Activated CD8-positive, alpha-beta memory T cell treated with anti-CD3 and anti-CD28 coated beads, Interleukin-2, amount 10 ng/mL, durations not matched to agents 7 days and 5 days (primary cell): ENCODE measurements at places on chromosomes 7 and 10.

DNA sequence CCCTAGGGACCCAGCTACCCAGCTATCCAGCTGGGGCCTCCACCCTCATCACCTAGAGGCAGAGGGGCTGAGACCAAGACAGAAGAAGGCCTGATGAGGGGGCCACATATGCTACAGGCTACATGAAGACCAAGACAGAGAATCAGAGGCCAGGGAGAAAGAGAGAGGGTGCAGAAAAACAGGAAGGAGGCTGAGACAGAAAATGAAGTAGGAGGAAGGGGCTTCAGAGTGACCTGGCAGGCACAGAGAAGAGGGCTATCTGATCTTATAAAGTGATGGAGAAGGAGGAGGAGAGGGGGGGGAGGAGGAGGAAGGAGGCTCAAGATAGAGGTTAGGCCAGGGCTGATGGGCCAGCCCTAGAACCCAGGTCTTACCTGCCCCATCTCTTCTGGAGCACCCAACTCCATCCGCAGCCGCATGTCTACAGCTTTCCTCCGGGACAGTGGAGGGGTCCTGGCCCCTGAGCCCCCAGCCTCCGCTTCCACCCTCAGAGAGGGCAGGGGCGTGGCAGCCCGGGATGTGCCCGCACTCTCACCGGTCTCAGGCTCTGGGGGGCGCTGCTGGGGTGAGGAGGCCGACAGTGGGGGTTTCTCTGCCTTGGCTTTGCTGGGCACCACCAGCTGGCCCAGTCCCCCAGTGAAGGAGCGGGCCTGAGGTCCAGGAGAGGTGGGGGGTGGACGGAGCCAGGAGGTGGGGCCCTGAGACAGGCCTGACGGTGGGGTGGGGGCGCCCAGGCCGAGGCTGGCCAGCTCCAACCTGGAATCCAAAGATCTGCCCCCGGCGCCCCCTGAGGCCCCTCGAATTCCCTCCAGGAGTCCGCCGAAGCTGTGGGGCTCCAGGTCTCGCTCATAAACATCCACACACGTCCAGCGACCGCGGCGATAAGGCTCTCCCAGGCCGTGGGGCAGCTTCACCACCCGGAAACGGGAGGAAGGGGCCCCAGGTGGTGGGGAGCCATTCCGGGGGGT is 1.8 kb downstream of the TSC22D4 start:
- DNase-seq, result peak; percentile 78

GRCh38 chr7:130398526-130399090 is 18.3 kb downstream of the CPA1 start:
- DNase-seq, result no peak

- no peak for DNase-seq
Measured at GRCh38 chr10:13439313-13440184, 89.3 kb downstream of the BEND7 start.

DNA sequence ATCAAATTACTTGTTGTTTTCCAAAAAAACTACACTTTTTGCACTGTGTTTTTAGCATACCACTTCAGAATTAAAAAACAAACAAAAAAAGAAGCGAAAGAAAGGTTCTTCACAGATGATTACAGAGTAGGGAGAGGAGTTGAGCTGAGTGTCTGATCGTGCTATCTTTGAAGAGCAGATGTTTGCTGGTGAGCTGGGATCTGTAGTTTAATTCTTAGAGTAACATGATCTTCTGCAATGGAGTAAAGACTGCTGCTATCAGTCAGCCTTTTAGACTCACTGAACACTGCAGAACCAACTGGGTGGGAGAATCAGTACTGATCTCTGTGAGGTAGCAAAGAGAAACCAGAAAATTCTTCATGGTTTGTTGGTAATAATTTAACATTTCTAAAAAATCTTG is 1197.8 kb upstream of the SORCS1 start:
- DNase-seq, result no peak

GRCh38 chr7:151426441-151426903 is 13.5 kb downstream of the CRYGN start:
- no peak for DNase-seq

GRCh38 chr10:84117686-84118394 is 21.5 kb upstream of the GHITM start:
- no peak for DNase-seq

DNA sequence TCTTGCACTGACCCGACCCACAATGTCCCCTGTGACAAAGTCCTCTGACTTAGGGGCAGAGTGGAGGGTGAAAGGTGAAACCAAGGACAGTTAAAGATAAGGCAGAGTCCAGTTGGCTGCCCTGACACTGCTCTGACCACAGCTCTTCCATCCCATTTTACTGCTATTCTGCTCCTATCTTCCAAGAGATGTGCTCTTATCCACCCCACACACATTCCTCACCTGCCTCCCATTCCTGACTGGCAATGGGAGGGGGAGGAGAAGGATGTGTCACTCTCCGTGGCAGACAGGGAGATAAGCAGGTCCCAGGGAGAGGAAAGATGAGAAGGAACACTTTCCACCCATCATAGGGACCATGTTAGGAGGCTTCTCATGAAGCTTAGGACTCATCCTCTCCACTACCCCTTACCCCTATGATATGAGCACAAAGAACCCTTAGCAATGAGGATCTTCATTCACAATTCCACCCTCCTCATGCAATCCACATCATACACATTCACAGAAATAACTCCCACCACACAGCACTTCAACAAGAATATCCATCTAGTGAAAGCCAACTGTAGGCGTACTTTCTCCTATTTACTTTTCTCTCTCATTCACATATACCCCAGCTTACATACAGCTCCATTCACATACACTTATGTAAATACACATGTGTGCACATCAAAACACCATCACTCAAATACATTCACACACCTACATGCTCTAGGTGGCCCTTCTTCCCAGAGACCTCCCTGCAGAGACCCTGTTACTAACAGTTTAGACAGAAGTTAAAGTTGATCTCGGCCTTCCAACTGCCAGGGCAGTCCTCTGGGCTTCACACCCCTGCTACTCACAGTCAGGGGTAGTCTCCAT is 6.6 kb downstream of the SYNPO2L start:
- DNase-seq, result no peak

GRCh38 chr10:27611744-27612550 is 107.8 kb downstream of the RAB18 start:
- no peak for DNase-seq

DNA sequence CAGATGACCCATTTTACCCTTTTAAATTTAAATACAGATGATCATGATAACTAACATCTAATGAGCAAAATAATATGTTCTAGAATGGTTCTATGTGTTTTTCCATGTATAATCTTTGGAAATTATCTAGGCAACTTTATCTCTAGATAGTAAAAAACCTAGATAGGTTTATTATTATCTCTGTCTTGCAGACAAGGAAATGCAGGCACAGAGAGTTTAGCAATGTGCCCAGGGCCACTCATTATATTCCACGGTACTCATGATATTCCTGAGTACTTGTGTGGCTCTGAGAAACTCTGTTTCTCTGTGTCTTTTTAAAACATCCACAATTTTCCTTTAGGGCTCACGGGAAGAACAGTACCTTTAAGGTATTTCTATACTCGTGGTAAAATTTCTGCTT is 26.4 kb upstream of the SNX13 start:
- DNase-seq, result no peak

DNA sequence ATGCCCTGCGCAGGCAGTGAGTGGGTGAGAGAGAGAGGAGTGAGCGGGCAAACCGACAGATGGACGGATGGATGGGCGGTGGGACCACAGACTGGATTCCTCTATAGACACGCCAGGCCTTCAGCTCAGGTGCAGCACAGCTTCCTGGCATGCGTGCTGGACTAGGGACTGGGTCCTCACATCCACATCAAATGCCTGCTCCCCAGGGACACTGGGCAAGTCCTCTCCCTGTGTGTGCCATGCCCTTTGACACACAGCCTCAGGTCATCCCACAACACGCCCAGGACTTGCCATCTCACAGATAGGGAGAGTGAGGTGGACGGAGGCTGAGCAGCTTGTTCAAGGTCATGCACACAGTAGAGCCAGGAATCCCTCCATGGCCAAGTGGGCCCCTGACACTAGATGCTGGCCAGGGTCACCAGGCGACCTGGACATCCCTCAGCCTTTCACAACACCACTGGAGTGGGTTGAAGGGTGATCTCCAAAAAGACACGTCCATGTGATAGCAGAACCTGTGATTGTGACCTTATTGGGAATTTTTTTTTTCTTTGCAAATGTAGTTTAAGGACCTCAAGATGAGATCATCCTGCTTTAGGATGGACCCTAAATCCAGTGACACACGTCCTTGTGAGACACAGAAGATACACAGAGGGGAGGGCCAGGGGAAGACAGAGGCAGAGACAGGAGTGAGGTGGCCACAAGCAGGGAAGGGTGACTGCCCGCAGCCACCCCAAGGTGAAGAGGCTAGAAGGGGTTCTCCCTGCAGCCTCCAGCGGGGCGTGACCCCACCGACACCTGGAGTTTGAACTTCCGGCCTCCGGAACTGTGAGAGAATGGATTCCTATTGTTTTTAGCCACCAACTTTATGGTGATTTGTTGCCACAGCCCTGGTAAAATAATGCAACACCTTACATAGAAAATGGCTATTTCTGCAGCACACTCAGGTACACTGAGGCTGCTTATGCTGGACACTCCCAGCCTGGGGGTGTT is 155.0 kb upstream of the CHST15 start:
- DNase-seq, result no peak

DNA sequence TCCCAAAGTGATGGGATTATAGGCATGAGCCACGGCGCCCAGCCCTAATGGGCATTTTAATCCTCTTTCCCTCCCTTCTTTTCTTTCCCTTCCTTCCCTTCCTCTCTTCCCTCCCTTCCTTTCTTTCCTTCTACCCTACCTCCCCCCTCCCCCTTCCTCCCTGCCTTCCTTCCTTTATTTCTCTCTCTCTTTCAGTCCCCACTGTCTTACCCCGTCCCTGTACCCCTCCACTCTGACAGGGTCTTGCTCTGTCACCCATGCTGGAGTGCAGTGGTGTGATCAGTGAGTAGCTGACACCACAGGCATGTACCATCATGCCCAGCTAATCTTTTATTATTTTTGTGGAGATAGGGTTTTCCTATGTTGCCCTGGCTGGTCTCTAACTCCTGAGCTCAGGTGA is 24.2 kb downstream of the LCOR start:
- DNase-seq, result no peak

DNA sequence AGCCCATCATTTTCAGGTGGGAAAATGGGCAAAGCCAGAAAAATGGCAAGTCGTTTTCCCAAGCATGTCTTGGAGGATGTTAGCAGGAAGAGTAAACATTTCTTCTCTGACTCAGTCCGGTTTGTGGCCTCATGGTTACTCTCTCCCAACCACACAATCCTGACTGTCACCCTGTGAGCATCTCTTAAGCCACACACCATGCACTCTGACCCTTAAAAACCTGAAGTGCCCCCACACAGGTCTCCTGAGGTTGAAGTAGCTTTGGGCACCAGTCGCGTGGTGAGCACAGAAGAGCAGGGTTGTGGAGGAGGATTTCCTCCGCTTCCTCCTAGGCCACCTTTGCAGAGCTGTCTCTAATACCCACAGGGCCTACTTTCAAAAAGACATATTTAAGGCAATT is 387.3 kb upstream of the NPVF start:
- no peak for DNase-seq

- DNase-seq, result no peak
Measured at GRCh38 chr7:4029941-4030340, 652.2 kb upstream of the FOXK1 start.

DNA sequence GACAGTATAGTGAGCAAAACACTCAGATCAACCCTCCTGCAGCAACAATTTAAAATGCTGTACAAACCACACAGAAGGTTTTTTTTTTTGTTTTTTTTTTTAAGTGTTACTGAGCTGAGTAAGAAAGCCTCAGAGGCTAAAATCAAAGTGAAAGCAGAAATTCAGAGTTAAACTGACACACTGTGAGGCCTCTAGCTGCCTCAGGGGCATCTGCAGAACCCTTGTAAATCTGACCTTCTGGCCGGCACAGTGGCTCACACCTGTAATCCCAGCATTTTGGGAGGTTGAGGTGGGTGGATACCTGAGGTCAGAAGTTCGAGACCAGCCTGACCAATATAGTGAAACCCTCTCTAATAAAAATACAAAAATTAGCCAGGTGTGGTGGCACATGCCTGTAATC is 7.4 kb upstream of the GNA12 start:
- no peak for DNase-seq

DNA sequence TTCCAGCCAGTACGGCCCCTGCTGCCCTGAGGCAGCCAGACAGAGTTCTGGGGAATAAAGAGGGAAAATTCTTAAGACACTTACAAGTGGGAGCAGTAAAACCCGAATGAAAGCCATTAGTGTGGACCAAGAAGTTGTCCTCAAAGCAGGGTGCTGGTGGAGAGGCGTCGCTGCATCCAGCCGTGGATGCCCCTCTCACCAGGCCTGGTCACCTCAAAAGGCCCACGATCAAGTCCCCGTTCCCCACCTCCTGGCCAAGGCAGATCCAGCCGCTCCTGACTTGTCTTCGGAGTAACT is 656 bp downstream of the VSTM4 start:
- no peak for DNase-seq

- no peak for DNase-seq
Measured at GRCh38 chr10:80163741-80164341, 31.3 kb downstream of the PLAC9 start.

GRCh38 chr7:102837802-102838201 is 75.0 kb upstream of the LRRC17 start:
- DNase-seq, result no peak

GRCh38 chr7:142749218-142749993 is at the start of gene PRSS1:
PRSS1 (plus strand) TSS chr7:142749472; CDS start chr7:142749485, 13 bp downstream.
- no peak for DNase-seq

GRCh38 chr7:12584930-12585329 is 14.4 kb downstream of the SCIN start:
- DNase-seq, result no peak

DNA sequence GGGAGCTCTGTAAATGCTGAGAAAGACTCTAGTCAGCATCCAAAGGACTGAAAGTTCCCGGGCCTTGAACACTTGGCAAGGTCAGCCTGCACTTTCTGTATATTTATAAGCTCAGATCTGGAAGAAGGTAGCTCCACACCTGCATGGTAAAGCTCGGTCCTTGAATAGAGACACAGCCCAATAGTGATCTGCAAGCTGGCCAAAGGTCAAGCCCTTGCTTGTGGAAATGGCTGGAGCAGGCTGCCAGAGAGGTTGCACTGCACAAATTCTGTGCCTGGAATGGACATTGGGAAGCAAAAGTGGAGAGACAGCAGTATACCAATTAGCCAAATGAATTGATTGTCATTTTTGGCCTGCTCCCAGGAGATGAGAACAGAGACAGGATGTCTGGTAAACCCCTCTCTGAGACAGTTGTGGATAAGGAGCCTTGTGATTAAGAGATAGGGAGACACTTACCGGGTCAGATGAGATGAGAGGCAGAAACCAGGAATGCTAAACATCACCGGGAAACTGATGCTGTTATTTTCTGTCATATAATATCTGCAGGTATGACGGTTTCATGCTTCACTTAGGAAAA is 8.0 kb upstream of the FRA10AC1 start:
- no peak for DNase-seq

GRCh38 chr10:113889911-113890310 is 35.5 kb downstream of the NHLRC2 start:
- no peak for DNase-seq

GRCh38 chr7:150828384-150828783 is 23.9 kb upstream of the AOC1 start:
- DNase-seq, result no peak

DNA sequence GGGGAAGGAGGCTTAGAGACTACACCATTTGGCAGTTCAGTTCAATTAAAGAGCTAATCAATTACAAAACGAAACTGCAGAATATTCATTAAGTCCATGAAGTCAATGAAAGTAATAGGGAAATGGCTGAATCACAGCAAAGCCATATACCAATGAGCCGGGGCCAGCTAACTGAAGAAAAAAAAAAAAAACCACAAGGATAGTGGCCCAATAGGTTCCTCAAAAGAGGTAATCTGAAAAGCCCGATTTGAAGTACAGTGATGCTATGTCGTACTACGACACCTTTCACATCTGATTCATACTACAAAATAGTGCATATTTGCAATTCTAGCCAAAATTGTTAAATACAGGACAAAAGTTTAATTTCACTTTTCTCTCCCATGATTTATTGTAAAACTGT is 2.5 kb downstream of the ARHGAP12 start:
- no peak for DNase-seq
